ENCODE measurements at places on chromosomes 12 and 14.

- DNase-seq = no peak
Observed at GRCh38 chr12:24772813-24773212, 176.1 kb downstream of the BCAT1 start.

DNA sequence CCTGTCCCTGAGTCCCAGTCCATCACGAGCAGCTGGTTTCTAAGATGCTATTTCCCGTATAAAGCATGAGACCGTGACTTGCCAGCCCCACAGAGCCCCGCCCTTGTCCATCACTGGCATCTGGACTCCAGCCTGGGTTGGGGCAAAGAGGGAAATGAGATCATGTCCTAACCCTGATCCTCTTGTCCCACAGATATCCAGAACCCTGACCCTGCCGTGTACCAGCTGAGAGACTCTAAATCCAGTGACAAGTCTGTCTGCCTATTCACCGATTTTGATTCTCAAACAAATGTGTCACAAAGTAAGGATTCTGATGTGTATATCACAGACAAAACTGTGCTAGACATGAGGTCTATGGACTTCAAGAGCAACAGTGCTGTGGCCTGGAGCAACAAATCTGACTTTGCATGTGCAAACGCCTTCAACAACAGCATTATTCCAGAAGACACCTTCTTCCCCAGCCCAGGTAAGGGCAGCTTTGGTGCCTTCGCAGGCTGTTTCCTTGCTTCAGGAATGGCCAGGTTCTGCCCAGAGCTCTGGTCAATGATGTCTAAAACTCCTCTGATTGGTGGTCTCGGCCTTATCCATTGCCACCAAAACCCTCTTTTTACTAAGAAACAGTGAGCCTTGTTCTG, 41.6 kb downstream of the DAD1 start:
- DNase-seq = no peak

- no peak for DNase-seq
Observed at GRCh38 chr14:75548544-75548943, 26.3 kb downstream of the BATF start.

- no peak for DNase-seq
Observed at GRCh38 chr12:86670986-86671385, 414.8 kb upstream of the MGAT4C start.

Data from activated CD4-positive, alpha-beta T cell treated with anti-CD3 and anti-CD28 coated beads, Interleukin-2, amount 50 U/mL, for 24 hours (primary cell).